Iris pigment epithelial cell (primary cell): ENCODE measurements at places on chromosomes 1 and 21.

- peak; percentile 48 for DNase-seq
Observed at GRCh38 chr21:38327984-38328383, 71.2 kb downstream of the KCNJ15 start.

DNA sequence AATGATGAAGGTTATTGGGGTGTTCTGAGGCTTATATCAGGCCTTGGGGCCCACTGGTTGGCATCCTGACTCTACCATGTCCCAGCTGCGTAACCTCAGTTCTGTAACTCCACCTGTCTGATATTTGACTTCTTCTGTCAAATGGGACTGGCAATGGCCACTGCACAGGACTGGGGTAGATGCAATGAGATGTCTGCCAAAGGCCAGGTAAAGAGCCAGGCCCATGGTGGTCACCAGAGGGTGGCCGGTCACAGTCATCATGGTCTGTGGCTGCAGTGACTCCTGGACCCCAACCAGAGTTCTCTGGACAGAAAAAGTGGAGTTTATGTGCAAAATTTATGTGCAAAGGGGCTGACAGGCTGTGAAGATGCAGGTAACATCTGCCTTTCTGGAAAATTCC is 173.3 kb downstream of the PTPRU start:
- no peak for DNase-seq

GRCh38 chr1:105368446-105368845 is 1618.7 kb downstream of the AMY1C start:
- DNase-seq = no peak

- peak; percentile 53 for DNase-seq
Observed at GRCh38 chr1:9397997-9398526, 105.4 kb downstream of the SPSB1 start.

DNA sequence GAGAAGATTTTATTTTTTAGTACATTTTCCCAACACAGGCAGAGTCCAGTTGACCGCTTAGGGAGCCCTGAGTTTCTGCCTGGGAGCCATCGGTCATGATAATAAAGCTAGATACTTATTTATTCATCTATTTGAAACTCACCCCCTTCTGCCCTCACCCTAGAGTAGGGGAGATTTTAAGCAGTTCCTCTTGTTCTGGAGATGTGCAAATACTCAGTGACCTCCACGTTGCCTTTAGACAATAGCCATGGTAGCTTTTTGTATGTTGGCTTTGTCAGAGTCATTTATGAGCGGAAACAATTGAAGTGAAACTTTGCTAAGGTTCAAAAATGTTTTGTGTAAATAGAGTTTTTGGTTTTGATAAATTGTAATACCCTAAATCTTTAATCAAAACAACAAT is 45.7 kb upstream of the PLPPR4 start:
- no peak for DNase-seq

DNA sequence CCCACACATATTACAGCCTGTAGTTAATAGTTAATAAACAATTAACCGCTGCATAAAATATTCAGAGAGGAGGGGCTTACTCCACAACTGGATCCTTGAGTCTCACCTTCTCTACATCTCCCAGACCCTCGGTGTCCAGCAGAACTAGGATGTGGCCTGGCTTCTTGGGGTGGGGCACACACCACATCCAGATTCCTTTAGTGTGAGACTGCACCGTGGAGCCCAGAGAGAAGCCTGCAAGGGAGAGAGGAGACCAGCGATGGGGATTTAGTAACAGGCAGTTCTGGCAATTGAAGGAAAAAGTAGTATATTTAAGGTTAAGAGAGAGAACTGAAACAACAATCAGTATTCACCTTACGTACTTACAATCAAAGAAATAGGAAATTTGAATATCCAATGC is 4.9 kb downstream of the GBP1 start:
- peak; percentile 36 for DNase-seq

GRCh38 chr1:163875927-163876320 is 554.2 kb downstream of the NUF2 start:
- peak; percentile 88 for DNase-seq

GRCh38 chr1:172914501-172915144 is 136.1 kb downstream of the TNFSF18 start:
- DNase-seq = peak; percentile 93

- no peak for DNase-seq
Observed at GRCh38 chr1:71651214-71651613, 570.4 kb upstream of the ZRANB2 start.

DNA sequence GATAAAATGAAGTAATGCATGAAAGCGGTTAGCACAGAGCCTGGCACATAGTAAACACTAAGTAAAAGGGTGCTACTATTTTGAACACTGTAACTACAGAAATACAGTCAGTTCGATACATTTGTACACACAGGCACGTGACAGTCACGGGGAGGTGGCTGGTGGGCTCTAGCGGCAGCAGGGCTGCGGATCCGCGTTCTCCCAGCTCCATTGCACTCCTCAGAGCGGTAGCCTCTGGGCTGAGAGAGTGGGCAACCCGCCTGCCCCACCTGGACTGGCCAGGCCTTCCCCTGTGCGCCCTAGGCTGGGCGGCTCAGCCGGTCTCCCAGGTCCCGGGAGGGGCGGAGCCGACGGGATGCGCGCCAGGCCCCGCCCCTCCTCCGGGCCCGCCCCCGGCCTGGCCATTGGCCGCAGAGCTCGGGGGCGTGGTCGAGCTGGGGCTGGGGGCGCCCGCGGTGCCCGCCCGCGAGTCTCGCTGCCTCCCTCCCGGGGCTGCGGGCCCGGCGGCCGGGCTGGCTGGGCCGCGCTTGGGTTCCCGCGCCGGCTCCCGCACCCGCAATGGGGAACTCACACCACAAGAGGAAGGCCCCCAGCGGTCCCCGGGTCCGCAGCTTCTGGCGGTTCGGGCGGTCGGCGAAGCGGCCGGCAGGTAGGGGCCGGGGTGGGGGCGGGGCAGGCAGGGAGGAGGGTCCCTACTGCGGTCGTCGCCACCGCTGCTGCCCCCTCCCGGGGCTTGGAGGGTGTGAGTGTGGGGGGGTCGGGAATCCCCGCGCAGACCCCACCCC is 51.2 kb upstream of the SYNC start:
- DNase-seq = peak; percentile 47

DNA sequence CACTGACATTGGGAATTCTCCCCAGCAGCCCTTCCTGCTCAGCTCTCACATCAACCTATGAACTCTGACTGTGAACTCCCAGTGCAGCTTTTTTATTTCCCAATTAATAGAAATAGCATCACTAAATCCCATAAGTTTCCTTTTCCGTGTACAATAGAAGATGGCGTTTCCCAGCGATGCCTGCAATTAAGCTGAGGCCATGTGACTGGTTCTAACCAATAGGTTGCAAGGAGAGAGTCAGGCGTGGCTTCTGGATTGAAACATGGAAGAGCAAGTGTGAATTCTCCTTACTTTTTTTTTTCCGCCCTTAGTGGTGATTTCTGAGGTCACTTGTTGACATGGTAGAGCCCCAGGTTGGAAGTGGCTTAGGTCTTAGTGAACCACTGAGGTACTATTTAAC is 59.0 kb upstream of the IGSF5 start:
- no peak for DNase-seq

DNA sequence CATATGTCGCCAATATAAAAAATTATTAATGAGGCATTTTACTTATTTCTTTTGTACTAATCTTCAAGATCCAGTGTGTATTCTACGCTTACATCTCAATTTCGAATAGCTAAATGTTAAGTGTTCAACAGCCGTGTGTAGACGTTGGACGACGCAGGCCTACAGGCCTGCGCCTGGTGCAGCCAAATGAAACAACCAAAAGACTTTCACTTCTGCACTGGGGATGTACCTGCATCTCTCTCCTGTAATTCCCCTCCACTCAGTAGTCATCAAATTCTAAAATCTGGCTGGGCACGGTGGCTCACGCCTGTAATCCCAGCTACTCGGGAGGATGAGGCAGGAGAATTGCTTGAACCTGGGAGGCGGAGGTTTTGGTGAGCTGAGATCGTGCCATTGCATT is 76.8 kb upstream of the HNRNPU start:
- no peak for DNase-seq

- DNase-seq = no peak
Observed at GRCh38 chr1:7745783-7746182, 25.3 kb upstream of the VAMP3 start.

DNA sequence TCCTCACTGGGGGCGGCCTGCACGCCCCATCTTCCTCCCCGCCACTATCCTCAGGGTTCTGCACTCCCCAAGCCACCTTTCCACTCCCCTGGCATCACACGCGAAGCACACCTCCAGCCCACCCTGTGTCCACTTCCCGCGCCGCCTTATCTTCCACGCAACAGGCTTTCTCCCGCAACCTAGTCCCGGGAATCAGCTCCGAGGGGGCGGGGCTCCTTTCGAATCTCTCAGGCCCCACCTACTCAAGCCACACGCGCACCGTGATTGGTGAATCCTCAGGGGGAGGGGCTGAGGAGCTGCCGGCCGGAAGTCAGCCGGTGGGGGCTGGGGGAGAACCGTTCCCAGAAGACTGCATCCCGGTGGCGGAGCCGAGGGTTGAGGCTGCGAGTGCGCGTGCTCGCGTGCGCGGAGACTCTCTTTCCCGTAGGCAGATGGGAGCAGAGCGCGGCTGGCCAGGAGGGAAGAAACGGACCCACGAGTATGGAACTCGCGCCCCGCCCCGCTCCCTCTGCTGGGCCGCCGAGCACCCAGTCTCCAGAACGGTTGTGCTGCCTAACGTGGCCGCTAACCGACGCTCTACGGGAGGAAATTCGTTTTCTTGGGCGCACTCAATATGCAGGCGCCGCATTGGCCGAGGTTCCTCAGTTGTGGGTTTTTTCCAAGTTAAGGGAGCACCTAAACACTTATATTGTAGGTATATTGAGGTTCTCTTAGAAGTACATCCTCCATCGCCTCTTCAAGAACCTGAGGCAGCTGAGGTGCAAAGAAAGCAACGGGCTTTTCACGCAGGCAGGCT is at the start of gene PSRC1:
Gene PSRC1, minus strand, starts transcription at position 194 of the 796 bp plus-strand sequence.
- peak; percentile 95 for DNase-seq

- DNase-seq = no peak
Observed at GRCh38 chr1:109181807-109182163, 31.9 kb upstream of the SARS1 start.

GRCh38 chr1:29299446-29299845 is 63.1 kb downstream of the PTPRU start:
- DNase-seq = no peak
